Type B pancreatic cell (in vitro differentiated cells): ENCODE measurements at places on chromosomes 5 and 9. TPM values are rescaled to one million over a fixed set of nuclear protein-coding genes. Genes with fewer than 3 reads are reported as not detected.

EPB41L4A gene
- total RNA-seq, result 27.2 and 41.8 TPM in 2 replicates

SEMA6A gene
- 74.0 and 84.2 TPM in 2 replicates for total RNA-seq

NTRK2 gene
- total RNA-seq, result 8.4 and 122 TPM in 2 replicates

FAM153A gene
- total RNA-seq, result 0.52 TPM in 1 of 2 replicates, not detected in the other

GARIN3 gene
- total RNA-seq, result not detected in 2 replicates

ACOT12 gene
- 0.46 and 0.74 TPM in 2 replicates for total RNA-seq

TAS2R1 gene
- total RNA-seq, result not detected in 2 replicates
